HepG2 (cell line): ENCODE measurements at places on chromosomes 5 and 9.

- peak; percentile 3 for DNase-seq
These were observed 76.9 kb downstream of the CDH6 start for GRCh38 chr5:31270396-31270795.

DNA sequence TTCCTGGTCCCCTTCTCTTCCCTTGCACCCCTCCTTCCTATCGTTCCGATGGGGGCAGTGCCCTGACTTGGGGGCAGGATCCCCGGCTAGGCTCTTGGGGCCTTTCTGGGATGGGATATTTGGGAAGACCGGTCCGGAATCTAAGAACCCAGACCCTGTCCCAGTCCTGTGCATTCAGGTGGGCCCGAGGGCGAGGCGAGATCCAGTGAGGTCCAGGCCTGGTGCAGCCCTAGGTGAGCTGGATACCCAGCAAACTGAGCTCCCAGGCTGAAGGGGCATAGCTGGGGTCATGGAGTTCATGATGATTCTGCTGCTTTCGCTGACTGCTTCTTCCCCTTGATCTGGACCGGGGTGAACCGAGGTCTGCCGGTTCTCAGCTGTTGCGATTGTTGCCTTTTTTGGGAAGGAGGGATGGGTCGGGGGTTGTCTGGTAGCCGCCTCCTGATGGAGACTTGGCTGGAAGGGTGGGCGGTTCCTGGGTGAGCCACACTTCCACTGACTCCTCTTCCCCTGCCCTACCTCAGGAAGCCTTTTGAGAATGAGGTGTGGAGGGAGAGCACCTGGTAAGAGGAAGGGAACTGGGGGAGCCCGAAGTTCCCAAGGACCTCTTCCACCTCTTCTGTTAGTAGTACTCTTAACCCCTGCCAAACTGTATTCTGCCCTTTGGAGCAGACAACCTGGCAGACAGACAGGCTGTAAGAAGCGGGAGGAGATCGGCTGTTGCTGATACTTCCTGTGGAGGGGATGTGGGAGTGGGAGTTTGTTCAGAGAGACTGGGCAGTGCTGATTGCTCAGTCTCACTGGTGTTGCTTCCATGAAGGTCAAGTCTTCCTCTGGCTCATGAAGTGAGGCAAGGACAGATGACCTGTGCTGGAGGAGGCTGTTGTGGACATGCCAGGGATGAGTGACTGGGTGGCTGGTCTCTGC is 1.0 kb downstream of the LRRC8A start:
- peak; percentile 31 for DNase-seq

- DNase-seq: peak; percentile 7
These were observed 48.2 kb downstream of the ANXA1 start for GRCh38 chr9:73199886-73200285.

DNA sequence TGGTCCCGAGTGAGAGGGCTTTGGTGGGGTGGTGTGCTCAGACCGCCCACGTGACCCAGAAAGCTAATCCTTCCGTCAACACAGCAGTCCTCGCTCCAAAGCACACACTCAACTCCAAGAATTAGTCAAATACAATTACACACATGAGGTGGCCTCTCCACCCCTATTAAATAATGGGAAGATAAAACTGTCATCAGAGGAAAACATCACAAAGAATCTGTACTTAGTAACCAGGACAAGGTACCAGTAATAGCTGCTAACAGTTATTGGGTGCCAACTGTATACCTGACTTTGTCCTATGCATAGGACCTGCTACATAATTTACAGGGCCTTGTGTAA is 222.8 kb downstream of the HSPA4 start:
- DNase-seq: peak; percentile 68

DNA sequence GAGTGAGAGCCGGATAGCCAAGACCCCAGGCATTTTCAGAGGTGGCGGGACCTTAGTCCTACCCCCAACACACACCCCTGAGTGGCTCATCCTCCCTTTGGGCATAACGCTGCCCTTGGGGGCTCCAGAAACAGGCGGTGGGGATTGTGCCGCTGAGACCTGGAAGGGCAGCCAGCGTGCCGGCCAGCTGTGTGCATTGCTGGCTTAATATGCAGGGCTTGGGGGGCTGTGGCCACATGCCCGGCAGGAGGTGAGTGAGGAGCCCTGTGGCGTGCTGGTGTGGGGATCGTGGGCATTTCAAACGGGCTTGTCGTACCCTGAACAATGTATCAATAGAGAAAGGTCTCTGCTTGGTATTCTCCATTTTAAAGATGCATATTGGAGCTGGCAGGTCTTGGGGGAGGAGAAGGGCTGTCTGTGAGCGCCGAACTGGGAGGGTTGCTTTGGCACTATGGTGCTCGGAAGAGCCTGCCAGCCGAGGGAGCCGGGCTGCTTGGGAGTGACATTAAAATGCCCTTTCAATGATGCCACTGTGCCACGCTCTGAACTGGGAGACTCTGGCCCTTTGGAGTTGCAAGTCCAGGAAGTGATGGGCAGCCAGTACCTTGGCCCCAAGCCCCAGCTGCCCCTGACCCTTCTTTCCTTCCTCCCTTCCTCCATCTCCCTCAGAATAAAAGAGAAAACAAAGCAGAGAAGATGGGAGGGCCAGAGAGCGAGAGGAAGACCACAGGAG is 11.2 kb upstream of the OLFM1 start:
- no peak for DNase-seq

- DNase-seq: no peak
These were observed 22.5 kb downstream of the FXN start for GRCh38 chr9:69058101-69058500.

DNA sequence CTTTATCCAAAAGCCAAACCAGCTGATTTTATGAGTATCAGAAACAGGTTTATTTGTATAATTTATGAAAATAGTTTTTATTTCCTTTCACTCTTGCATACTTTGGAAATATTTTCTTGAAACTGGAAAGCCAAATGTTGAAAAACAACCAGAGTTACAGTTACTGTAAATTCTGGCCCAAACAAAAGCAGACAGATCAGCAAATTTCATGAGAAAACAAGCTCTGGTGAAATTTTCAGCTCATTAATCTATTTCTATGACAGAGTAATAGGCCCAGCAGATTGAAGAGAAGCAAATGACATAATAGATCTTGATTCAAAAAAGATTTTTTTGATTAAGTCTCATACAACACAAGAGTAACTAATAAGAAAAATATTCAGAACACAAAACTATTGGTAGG is 182.7 kb downstream of the ENC1 start:
- no peak for DNase-seq

- DNase-seq: no peak
These were observed 433.2 kb upstream of the SMARCA2 start for GRCh38 chr9:1581926-1582325.

DNA sequence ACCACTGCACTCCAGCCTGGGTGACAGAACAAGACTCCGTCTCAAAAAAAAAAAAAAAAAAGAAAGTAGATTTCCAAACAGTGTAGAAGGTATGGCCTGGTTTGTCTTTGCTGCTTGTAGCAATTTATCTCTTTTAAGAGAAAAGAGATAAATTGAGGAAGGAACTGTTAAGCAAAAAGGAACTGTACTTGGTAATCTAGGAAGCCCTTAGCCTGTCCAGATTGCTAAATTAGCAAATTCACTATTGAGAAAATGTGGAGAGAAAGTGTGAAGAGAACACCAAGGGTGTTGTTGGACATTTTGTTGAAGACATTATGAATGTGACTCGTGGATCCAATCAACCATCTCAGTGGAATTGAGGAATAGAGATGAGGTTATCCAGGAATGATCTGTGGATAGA is 13.0 kb upstream of the SUSD3 start:
- no peak for DNase-seq

- no peak for DNase-seq
These were observed 330.3 kb downstream of the ARL15 start for GRCh38 chr5:53980061-53980460.

GRCh38 chr9:102106439-102106838 is 368.0 kb upstream of the GRIN3A start:
- DNase-seq: no peak
